Pericardium fibroblast (primary cell): ENCODE measurements at places on chromosomes 6 and 20. TPM values are rescaled to one million over a fixed set of nuclear protein-coding genes. Genes with fewer than 3 reads are reported as not detected.

The OR2B3 gene
- total RNA-seq, result not detected in 2 replicates

The LMBRD1 gene
- 24.4 and 25.9 TPM in 2 replicates for total RNA-seq

The MATN4 gene
- total RNA-seq, result 1.6 TPM in 1 of 2 replicates, not detected in the other

The SLC25A27 gene
- total RNA-seq, result 2.0 and 2.2 TPM in 2 replicates

The SPATA25 gene
- 1.0 and 1.6 TPM in 2 replicates for total RNA-seq

The ADA gene
- total RNA-seq, result 20.5 and 27.5 TPM in 2 replicates

The TGM3 gene
- under 0.01 TPM in 1 of 2 replicates, not detected in the other for total RNA-seq

The MEI4 gene
- not detected in 2 replicates for total RNA-seq

The TFAP2D gene
- not detected in 2 replicates for total RNA-seq

The WFDC10B gene
- not detected in 2 replicates for total RNA-seq

The ANGPT4 gene
- total RNA-seq, result under 0.01 and 0.17 TPM in 2 replicates

The CPNE1 gene
- 97.2 and 123 TPM in 2 replicates for total RNA-seq

The HMGCLL1 gene
- total RNA-seq, result not detected in 2 replicates

The VARS1 gene
- total RNA-seq, result 44.9 and 47.3 TPM in 2 replicates

The SNAP25 gene
- total RNA-seq, result 0.35 and 2.1 TPM in 2 replicates

The WASF1 gene
- 20.2 and 25.3 TPM in 2 replicates for total RNA-seq

The RTN4IP1 gene
- total RNA-seq, result 2.8 and 3.6 TPM in 2 replicates

The TMEM170B gene
- total RNA-seq, result 0.26 and 0.47 TPM in 2 replicates

The FAM217A gene
- not detected in 2 replicates for total RNA-seq

The OPRL1 gene
- total RNA-seq, result 0.93 and 0.94 TPM in 2 replicates

The HLA-DPB1 gene
- 7.7 and 7.8 TPM in 2 replicates for total RNA-seq

The CRISP2 gene
- not detected in 2 replicates for total RNA-seq

The BACH2 gene
- 1.0 and 3.2 TPM in 2 replicates for total RNA-seq

The OXT gene
- not detected in 2 replicates for total RNA-seq

The DEFB123 gene
- total RNA-seq, result not detected in 2 replicates

The MCHR2 gene
- not detected in 2 replicates for total RNA-seq

The ANKEF1 gene
- 0.58 and 0.68 TPM in 2 replicates for total RNA-seq

The LAMA2 gene
- 149 and 154 TPM in 2 replicates for total RNA-seq

The ESR1 gene
- not detected in 2 replicates for total RNA-seq
